GM23338 (cell line): ENCODE measurements at places on chromosomes 3 and 15. TPM values are rescaled to one million over a fixed set of nuclear protein-coding genes. Genes with fewer than 3 reads are reported as not detected.

CCDC54 gene
- total RNA-seq = not detected in 2 replicates

TMCC1 gene
- 12.0 and 18.4 TPM in 2 replicates for total RNA-seq

FBXO40 gene
- total RNA-seq = 0.03 and 0.23 TPM in 2 replicates

- no peak for DNase-seq
Observed at GRCh38 chr3:107411056-107411455, 33.8 kb downstream of the CCDC54 start.

DNA sequence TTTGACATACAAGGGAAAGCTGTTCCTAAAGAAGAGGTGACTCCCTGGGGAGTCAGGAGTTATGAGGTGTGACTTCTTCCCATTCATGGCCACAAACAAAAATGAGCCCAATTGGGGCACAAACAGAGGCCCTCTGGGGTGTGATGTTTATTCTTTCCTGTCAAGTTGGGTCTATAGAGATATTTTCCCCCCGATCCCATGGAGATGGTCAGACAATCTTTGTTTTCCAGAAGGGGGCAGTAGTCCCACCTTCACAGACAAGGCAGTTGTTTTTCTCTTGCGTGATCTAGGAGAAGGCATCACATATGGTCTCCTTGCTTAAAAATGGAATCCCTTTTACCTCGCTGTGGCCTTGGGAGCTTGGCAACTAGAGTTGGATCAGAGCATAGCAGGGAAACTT is 110.3 kb downstream of the MFSD1 start:
- DNase-seq = peak; percentile 54

DNA sequence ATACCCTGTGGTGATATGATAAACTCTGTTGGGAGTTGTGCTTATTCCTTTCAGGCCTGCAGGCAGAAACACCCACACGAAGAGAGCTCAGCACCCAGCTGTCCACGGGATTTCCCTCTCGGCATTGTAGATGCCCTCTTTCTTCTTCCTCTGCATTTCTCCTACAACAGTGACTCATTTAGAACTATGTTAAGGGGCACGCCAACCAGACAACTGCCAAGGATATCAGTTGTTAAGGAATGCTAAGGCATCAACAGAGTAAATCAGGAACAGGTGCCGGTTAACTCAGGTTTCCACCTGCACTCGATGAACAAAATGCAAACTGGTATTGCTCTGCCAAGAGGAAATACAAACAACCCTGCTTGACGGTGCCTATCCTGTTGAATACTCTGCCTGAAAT is 270.0 kb upstream of the PEX5L start:
- DNase-seq = no peak

DNA sequence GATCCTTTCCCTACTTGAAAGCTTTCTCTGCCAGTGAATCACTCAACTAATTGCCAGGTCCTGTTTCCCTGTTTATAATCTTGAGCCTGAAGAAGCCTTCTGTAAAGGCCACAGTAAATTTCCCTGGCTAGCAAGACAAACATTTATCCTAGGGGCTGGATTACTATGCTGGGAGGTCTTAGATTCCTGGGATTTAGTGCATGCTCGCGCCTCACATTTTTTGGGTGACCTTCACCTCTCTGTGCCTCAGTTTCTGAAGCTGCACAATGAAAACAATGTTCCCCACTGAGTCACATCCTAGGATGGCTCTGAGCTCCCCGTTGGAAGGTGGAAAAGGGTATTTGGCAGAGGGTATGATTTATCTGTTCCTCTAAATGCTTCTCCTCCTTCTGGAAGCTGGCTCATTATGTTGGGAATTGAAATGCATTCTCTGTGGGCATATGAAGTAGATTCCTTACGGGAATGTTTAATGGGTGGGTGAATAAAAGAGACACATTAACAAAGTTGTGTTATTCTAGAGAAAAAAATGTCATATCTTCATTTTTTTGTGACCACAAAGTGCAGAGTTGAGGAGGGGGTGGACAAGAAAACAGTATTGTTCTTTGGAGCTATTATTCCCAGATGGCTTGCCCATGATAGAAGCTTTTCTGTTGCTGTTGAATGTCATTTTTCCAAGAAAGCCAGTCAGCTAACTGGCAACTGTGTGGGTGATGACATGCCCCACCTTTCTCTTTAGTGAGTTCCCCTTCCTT is 32.4 kb downstream of the LSM3 start:
- no peak for DNase-seq
